Effector memory CD8-positive, alpha-beta T cell (primary cell): ENCODE measurements at places on chromosomes 7 and 10.

DNA sequence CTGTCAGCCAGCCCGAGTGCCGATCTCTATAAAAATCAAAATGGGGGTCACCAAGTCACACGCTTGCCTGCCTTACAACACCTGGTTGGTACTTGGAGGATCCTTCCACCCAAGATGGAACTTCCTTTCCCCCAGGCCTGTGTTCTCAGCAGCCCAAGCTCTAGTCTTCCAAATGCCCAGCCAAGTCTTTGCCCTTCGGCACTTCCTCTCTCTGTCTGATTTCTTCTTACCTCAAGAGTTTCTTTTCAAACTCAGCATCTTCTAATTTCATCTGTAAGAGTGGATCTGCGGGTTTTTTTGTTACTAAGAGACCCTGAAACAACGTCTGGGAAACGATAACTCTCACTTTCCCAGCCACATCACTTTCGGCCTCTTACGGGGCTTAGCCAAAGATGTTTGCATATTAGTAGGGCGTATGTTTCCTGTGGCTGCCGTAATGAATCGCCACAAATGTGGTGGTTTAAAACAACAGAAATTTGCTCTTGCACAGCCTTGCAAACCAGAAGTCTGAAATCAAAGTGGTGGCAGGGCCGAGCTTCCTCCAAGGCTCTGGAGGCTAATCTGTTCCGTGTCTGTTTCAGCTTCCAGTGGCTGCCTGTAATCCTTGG is 219.9 kb downstream of the TCF7L2 start:
- DNase-seq: no peak

DNA sequence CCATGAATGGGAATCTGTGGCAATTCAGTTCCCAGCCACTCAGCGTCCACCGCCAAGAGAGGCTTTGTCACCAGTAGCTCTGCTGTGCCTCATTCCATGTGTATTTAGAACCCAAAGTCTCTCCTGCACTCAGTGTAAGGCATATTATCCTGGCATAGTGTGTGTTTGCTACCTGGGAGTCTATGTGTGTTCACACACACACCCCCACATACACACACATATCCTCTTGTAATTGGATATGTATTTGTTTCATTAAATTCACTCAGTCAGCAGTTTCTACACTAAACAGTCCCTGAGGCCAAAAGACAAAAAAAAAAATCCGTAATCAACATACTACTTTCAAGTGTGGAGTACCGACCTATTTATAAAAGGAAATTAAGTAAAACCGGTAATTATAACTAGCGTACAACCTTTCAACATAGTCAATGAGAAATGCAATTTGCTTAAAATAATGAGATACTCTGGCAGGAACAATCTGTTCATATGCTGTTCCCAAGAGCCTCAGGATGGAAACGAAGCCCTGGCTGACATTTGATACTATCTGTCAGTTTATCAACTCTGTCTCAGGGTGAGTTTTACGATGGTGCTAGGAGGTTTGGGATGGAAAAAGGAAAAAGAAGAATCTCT is 425.8 kb upstream of the CELF2 start:
- DNase-seq: no peak

- DNase-seq: no peak
These were observed 57.6 kb upstream of the ANTXRL start for GRCh38 chr10:46229144-46229563.

DNA sequence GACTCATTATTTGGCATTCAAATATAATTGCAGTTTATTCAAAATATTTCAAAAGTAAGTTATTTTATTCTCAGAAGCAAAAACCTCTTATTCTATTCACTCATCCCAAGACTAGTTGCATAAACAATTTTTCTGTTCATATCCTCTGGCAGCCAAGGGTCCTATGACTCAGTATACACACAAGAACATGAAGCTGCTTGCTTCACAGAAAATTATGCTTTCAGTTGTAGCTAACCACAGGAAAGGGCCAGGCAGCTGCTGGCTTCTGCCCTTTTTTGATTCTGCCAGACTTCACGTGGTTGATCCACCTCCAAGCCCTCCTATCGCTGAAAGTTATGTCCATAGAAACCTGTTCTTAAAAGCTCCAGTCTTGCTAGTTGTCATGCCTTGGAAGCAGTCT is 108.8 kb downstream of the ABCA13 start:
- no peak for DNase-seq
